Uterus (tissue), 4 donors: ENCODE measurements at places on chromosomes 12 and 14. TPM values are rescaled to one million over a fixed set of nuclear protein-coding genes. Genes with fewer than 3 reads are reported as not detected.

DNA sequence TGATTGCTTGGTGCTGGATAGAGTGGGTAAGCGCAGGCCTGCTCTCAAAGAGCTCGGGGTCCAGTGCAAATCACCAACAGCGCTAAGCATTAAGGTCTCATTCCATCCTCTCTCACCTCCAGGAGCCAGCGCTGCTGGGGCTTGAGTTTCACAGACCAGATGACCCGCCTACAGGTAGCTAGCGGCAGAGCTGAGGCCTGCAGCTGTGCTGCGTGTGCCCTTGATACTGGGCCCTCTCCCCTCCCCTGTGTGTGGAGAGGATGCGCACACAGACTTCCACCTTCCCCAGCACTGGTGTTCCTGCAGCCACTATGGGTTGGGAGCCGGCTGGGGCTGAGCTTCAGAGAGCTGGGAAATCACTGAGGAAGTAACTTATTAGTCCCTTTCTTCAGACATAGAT lies 149.9 kb downstream of the CALM1 start:
- no peak overlapping the region for H3K4me3 ChIP-seq
- H3K27me3 ChIP-seq, result no peaks in the 10 kb centered on the region
- no peak for DNase-seq
- H3K36me3 ChIP-seq, result no peaks in the 10 kb centered on the region
- peaks cover 2% of the 10 kb centered on the region for H3K4me1 ChIP-seq
- no peak overlapping the region for H3K27ac ChIP-seq

KCNC2 gene
- not detected for total RNA-seq

BBOF1 gene
- total RNA-seq, result 14.0 TPM

TMEM119 gene
- 102 TPM for total RNA-seq

TTC9 gene
- not detected for total RNA-seq
